ENCODE measurements at places on chromosomes 3 and 15. TPM values are rescaled to one million over a fixed set of nuclear protein-coding genes. Genes with fewer than 3 reads are reported as not detected.

The GOLGA6L7 gene
- not detected for total RNA-seq

The CASR gene
- total RNA-seq, result not detected

The SI gene
- total RNA-seq, result not detected

The PCOLCE2 gene
- 3.2 TPM for total RNA-seq

The UPK1B gene
- total RNA-seq, result not detected

The NEIL1 gene
- total RNA-seq, result 9.5 TPM

The MTMR10 gene
- 13.0 TPM for total RNA-seq

The FOXL2 gene
- 0.30 TPM for total RNA-seq

The OXSM gene
- 21.7 TPM for total RNA-seq

The PIERCE2 gene
- 3.5 TPM for total RNA-seq

The FRMD4B gene
- total RNA-seq, result 39.0 TPM

The VILL gene
- total RNA-seq, result not detected

The IREB2 gene
- 50.1 TPM for total RNA-seq

The AMT gene
- 4.9 TPM for total RNA-seq

All from MCF 10A (cell line).